Activated CD8-positive, alpha-beta T cell treated with anti-CD3 and anti-CD28 coated beads, Interleukin-2, amount 10 ng/mL, durations not matched to agents 7 days and 5 days (primary cell): ENCODE measurements at places on chromosomes 11 and 22. TPM values are rescaled to one million over a fixed set of nuclear protein-coding genes. Genes with fewer than 3 reads are reported as not detected.
A peak's percentile ranks its signal among the peaks of the same experiment; 100 is the strongest.

SHANK3 gene
- not detected for total RNA-seq

- DNase-seq: no peak
Observed at GRCh38 chr22:20644071-20644642, 129.8 kb upstream of the SERPIND1 start.

DNA sequence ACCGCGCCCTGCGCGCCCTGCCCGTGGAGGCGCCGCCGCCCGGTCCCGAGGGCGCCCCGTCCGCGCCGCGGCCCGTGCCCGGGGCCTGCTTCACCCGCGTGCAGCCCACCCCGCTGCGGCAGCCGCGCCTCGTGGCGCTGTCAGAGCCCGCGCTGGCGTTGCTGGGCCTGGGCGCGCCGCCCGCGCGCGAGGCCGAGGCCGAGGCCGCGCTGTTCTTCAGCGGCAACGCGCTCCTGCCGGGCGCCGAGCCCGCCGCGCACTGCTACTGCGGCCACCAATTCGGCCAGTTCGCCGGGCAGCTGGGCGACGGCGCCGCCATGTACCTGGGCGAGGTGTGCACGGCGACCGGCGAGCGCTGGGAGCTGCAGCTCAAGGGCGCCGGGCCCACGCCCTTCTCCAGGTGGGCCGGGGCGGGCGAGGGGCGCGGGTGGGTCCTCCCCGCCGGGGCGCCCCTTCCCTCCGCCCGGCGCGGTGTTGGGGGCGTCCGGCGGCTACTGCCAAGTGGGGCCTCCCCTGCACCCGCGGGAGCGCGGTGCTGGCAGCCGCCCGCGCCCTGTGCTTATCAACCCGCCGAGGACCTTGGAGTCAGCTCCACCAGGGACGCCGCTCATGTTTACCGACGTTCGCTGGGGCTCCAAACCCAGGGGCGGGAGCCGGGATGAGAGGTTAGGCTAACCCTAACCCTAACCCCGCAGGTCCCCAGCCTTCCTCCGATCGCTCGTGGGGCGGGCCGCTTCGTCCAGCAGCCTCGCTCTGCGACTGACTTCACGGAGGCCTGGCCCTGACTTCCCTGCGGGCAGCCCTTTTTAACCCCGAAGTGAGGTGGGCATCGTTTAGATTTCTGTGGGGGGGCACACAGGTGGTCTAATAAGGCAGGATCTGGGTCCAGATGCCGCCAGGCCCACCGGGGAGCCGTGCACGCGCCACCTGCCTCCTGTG lies 649 bp downstream of the SELENOO start:
- DNase-seq: no peak

SMC1B gene
- total RNA-seq: 1.6 TPM

KRTAP5-7 gene
- not detected for total RNA-seq

DNA sequence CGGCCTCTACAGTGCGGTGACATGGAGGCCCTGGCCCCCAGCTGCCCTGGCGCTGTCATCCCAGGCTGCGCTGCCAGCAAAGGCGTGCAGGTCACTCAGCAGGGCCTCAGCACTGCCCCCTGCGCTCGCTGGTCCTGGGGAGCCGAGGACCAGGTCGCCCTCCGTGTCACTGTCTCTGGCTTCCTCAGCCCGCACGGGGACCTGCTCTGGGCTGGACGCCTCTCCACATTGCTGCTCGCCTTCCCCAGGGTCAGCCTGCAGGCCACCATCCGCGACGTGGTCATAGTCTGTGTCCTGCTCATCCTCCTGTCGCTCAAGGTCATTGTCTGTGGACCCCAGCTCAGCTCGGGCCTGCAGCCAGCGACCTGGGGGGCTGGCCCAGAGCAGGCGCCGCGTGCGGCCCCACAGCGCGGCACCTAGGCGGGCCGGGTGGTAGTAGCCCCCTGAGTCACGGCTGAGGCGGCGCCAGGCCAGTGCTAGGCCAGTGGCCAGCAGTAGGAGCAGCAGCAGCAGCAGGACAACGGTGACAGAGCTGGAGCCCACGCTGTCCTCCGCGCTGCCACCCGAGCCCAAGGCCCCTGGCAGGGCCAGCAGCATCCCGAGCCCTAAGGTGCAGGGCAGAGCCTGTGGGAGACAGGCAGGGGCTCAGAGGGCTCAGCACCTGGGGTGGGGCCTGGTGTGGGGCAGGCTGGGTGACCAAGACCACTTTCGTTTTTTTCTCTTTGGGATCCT lies 1.6 kb downstream of the PTPRCAP start:
- no peak for DNase-seq

GRCh38 chr11:396511-396947 lies 2.5 kb downstream of the PKP3 start:
- peak; percentile 41 for DNase-seq

VPREB3 gene
- total RNA-seq: not detected

- no peak for DNase-seq
Observed at GRCh38 chr11:16356761-16357393, 531 bp upstream of the SOX6 start.

- no peak for DNase-seq
Observed at GRCh38 chr11:114448749-114449482, 9.6 kb downstream of the REXO2 start.

DNA sequence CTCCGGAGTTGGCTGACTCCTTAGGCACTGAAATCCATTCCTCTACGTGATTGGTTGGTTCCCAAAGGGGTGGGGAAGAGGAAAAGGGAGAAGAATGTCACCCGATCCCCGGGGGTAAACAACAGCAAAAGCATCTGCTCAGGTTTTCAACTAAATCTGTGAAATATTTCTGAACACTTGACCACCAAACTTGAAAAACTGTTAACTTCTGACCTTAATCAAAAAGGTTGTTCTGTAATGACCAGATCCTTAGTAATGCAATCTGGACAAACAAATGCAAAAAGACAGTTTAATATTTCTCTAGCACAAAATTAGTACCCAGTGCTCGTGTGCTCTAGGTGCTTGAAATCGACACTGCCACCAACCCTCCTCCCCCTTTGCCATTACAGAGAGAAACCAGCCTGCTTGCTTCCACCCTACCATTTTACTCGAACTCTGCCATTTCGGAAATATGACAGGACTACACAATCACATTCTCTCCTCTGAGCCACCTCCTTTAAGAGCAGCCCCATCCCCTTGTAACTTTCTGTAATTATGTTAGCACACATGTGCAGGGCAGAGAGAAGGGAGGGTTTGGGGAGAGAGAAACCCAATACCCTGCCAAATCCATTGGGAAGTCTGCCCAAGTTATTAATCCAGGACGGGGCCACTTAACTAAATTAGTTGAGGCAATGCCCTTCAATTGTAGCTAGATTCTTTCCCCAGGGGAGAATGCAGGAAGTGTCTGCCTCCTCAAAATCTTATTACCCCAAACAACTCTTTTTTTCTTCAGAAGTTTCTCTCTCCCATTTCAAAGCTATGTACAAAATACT lies 113.8 kb downstream of the RBFOX2 start:
- no peak for DNase-seq

- DNase-seq: no peak
Observed at GRCh38 chr22:31439808-31440207, 40.4 kb downstream of the DRG1 start.

DNA sequence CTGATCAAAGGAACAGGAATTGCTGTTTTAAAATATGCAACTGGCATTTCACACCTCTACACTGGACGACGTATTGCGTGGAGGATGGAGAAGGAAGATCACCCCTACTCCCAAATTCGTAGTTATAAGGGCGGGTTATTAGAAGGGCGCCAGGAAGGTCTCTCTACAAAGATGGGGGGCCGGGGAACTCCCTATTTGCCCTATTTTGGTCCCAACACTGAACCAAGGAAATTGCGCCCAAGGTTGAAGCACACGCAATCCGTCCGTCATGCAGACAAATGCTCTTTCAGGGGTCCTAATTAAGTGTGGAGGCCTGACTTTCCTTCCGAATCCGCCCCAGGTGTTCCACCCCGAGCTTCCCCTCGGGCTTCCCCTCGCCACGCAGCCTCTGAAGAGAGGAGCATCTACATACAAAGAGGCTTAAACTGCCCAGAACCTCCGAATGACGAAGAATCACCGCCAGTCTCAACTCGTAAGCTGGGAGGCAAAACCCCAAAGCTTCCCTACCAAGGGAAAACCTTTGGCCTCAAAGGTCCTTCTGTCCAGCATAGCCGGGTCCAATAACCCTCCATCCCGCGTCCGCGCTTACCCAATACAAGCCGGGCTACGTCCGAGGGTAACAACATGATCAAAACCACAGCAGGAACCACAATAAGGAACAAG lies 396 bp downstream of the NPAT start:
- no peak for DNase-seq

- no peak for DNase-seq
Observed at GRCh38 chr11:75202195-75202594, 38.4 kb upstream of the TPBGL start.

GRCh38 chr22:36116127-36116526 lies 44.4 kb downstream of the APOL3 start:
- DNase-seq: no peak

KDM4D gene
- 0.90 TPM for total RNA-seq

DNA sequence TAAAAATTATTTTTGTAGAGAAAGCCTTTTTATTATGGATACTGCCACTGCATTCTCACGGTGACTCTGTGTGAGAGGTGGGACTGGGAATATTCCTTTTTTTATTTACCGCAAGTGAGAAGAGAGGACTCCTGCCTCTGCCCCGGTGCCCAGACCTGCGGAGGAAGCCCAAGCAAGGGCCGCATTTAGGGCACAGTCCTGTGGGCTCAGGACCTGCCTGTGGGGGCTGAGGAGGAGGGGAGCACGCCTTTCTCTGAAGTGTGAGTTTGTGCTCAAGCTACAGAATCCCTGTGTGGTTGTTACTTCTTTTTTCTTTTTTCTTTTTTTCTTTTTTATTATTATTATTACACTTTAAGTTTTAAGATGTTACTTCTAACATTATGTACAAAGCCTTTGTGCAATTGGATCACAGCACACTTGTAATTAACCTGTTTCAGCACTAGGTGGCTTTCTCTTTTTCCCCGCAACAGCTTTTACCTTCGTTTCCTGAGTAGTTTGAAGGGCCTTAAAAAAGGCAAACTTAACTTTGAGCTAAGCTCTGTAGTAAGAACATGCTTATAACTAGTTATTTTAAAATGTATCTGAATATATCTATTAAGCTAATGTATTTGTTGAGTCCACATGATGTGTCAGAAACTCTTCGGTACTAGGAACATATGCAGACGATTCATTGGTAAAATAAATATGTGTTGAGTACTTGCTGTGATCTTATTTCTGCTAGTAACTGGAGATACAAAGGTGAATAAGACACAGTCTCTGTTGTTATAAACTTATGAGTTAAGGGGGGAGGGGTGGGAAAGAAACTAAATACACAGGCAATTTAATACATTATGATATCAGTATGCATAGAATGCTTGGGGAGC lies 18.3 kb downstream of the AMOTL1 start:
- no peak for DNase-seq

GRCh38 chr22:46132830-46133587 lies 17.3 kb upstream of the PPARA start:
- DNase-seq: no peak

A4GALT gene
- total RNA-seq: 0.16 TPM

- no peak for DNase-seq
Observed at GRCh38 chr11:65663639-65664200, 1.0 kb upstream of the RELA start.

DPAGT1 gene
- 57.7 TPM for total RNA-seq

DNA sequence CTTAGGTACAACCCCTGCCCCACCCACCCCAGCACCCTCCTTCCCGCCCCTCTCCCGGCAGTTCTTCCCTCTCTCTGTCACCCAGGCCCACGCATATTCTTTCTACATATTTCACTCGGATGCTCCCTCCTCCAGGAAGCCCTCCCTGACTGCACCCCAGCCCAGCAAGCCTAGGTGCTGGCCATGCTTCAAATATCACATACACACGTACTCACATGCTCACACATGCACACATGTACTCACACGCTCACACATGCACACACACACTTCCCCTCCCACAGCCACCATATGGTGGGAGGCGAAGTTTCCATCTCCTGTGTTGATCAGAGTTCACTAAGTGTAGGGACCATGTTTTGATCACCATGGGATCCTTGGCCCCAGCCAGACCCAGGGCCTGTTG lies 90.4 kb downstream of the WNT7B start:
- no peak for DNase-seq

GRCh38 chr22:31148953-31149627 lies 8.8 kb upstream of the PLA2G3 start:
- peak; percentile 45 for DNase-seq

FGF19 gene
- not detected for total RNA-seq

GRCh38 chr22:43013355-43014315 lies 1.3 kb downstream of the PACSIN2 start:
- DNase-seq: no peak

DNA sequence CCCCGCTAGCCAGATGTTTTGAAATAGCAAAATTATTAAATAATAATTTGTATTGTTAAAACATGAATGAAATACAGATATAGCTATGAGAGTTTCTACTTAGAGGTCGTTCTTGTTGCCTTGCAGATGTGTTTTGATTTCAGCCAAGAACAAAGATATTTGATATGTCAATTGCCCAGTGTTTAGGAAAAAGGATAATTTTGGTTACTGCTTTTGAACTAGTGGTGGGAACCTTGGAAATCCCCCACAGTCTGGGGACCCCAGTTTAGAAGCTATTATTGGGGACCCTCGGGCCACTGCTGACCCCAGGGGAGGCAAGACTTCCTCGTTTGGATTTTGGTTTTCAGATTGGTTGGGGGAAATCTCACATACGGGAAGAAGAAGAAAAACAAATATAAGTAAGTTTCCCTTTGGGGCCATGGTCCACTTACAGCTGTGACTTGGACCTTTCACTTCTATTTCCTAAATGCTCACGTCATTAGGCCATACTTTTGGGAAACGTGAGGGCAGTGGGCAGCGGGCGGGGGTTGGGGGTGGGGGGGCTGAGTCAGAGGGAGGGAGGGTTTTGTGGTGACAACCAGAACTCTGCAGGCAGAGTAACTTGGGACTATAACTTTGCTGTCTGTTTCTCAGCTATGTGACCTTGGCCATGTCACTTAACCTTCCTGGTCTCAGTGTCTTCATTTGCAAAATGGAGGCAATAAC lies 37.0 kb downstream of the LDLRAD3 start:
- DNase-seq: no peak

- no peak for DNase-seq
Observed at GRCh38 chr11:131874070-131874469, 503.7 kb downstream of the NTM start.

GRCh38 chr11:102806296-102806695 lies 8.3 kb upstream of the MMP1 start:
- no peak for DNase-seq

GRCh38 chr22:24146194-24146616 lies 35.1 kb upstream of the SUSD2 start:
- DNase-seq: peak; percentile 66

- no peak for DNase-seq
Observed at GRCh38 chr22:38285018-38285417, 12.2 kb upstream of the TMEM184B start.

DNA sequence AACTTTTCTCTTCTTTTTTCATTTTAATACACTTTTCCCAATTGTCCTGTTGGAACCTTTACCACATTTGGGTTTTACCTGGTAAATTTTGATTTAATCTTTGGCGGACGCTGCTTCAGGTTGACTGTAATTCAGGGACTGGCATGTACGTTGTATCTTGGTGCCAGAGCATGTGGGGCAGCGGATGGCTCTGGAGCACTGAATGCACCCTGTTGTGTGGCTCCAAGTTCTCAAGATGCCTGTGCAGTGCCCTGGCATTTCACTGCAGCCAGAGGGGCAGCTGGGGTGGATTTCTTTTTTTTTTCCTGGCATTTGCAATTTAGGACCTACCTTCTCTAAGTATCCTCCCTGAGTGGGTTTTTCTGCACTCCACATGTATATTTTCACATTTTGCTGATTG lies 242.2 kb downstream of the BLID start:
- DNase-seq: no peak

PGA5 gene
- not detected for total RNA-seq
